ENCODE measurements at places on chromosomes 16 and 17.
A peak's percentile ranks its signal among the peaks of the same experiment; 100 is the strongest.

DNA sequence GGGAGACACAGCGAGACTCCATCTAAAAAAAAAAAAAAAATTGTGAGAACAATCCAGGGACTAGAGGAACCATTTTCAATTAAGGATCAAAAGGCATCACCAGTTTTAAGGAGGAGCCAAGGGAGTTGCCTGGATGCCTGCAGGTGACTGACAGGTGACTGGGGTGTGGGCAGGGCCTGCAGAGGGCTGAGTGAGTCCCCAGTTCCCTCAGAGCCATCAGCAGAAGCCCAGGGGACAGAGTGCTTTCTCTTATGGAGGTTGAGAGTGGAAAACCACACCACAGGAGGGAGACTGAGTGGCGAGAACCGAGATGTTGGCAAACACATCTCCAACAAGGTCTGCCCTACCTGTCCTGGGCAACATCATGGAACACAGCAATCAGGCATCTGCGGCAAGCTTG, 27.1 kb upstream of the CREBBP start:
- DNase-seq = no peak

GRCh38 chr17:8939496-8940334, 25.8 kb downstream of the PIK3R5 start:
- DNase-seq = no peak

DNA sequence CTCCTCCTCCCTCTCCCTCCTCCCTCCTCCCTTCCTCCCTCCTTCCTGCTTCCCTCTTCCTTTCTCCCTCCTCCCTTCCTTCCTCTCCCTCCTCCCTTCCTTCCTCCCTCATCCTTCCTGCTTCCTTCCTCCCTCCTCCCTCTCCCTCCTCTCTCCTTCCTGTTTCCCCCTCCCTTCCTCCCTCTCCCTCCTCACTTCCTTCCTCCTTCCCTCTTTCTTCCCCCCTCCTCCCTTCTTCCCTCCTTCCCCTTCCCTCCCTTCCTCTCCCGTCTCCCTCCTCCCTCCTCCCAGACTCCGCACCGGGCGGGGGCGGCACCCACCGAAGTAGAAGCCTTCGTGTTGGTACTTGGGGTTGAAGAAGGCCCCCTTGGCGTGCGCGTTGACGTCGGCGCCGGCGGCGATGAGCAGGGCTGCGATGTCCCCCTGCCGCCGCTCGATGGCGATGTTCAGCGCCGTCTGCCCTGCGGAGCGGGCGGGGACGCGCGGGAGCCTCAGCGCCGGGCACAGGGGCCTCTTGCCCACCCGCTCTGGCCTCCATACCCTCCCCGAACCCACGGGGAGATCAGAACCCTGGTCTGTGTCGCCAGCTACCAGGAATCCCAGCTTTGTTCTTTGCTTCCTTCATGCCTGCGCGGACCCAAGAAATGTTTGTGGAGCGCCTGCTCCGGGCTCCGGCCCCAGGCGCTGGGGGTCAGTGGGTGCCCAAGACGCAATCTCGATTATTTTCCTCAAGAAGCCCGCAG, 22.2 kb downstream of the TRPV3 start:
- peak; percentile 80 for DNase-seq

DNA sequence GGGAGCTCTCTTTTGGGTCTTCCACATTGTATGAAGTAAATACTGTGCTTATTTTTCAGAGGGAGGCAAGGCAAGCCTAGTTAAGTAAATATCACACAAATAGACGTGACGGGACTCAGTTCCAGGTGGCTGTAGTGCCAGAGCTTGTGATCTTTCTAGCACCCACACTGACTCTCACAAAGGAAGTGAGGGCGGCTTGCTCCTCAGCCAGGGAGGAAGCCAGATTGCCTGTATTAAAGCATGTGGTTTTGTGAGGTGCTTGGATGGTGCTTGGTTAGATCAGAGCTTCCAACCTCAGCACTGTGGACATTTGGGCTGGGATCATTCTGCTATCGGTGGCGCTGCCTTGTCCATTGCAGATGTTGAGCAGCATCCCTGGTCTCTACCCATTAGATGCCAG, 80.1 kb downstream of the VAT1L start:
- DNase-seq = no peak

DNA sequence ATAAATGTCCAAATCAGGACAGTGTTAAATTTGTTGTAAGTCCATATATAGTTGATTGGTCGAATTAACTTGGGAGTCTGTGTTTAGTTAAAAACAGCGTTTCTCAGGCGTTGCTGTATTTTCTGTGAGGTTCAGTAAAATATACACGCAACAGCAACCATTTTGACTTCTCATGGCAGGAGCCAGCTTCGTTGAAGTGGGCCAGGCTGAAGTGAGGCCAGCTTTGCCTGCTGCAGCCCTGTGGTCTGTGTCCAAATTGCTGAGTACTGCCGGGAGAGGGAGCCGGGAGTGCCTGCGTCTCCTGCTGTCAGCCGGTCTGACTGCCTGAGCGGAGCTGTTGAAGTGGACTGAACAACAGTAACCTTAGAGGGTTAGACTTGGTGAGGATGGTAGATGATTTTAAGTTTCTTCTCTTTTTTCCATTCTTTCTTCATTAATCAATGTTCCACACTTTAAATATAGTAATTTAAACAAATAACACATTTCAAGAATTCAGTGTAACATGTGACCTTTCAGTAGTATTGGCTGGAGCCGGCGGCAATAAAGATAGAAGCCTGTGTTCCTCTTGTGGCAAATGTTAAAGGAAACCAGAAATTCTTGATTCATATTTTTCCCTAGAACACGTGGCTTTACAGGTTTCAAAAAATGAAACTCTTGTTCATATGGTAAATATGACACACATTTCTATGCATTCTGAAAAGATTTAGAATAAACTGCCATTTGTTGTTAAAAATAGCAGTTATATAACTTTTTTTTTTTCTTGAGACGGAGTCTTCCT, 37.0 kb upstream of the ZNF750 start:
- peak; percentile 51 for DNase-seq

- no peak for DNase-seq
Measured at GRCh38 chr17:32636598-32637218, 149.9 kb downstream of the CDK5R1 start.

DNA sequence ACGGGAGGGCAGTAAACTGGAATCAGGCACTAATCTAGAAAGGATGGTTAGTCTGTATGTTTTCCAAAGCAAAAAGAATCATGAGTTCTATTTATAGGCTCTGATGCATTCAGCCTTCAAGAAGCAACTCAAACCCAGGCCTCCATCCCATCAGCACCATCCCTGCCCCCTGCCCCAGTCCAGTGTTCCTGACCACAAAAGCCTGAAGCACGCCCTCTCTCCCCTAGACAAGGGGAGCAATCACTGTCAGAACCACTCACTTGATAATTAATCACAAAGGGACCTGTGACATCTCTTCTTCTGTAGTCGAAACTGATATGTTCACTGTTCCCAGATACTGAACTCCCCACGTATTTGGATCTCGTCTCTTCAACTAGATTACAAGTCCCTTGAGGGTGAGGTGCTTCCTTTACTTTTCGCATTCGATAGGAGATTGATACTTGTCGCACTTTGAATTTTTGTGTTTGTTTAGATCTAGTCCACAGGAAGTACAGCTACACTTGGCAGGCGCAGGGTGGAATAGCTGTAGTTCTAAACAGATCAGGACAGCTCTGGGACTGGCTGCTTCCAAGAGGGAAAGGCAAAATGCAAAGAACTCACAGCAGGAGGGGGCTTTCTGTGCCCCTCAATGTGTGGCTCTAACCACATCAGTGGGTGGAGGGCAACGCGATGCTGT, 36.4 kb upstream of the CCDC182 start:
- no peak for DNase-seq

Measured in amygdala (tissue), 56 donors.